ENCODE measurements at places on chromosomes 1 and 21.

- no peak for DNase-seq
Observed at GRCh38 chr1:160307118-160307791, 22.3 kb upstream of the PEX19 start.

DNA sequence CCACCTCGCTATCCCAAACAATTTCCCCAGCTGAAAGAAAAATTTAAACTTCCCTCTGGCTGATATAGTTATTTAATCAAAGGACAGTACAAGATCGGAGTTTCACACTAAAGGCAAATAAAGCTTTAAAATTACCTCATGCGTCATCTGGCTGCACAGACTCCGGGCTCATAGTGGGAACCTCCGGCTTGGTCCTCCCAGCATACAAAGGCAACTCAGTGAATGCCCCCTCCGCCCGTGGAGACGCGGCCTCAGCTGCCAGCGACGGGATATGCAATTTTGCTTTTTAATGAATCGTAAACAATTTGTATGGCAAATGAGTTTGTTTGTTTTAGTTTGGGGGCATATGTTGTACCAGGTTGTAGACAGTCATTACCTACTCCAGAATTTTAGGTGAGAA is 214.6 kb upstream of the NFIA start:
- no peak for DNase-seq

- no peak for DNase-seq
Observed at GRCh38 chr1:183101081-183101480, 77.9 kb downstream of the LAMC1 start.

- DNase-seq: no peak
Observed at GRCh38 chr1:201945863-201946223, 505 bp downstream of the LMOD1 start.

DNA sequence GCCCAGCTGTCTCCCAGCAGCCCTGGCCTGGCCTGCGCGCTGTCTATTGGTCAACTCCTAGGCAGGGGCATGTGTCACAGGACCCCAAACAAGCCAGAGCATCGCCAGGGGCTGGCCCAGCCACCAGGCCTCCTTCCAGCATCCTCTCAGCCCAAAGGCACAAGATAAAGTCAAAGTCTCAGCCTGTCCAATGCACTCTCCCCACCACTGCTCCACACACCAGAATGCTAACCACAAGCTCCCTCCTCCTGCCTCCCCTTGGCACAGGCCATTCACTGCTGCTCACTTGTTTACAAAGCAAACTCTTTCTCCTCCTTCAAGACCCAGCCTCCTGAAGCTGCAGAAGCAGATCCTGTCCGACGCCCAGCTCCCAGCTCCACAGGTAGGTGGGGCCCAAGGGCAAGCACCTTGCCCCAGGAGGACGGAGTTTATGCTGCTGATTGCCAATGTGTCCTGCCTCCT is 133.4 kb downstream of the DMRTB1 start:
- DNase-seq: no peak

Data from CD4-positive, alpha-beta T cell treated with Interleukin-1 beta for 1 hour (primary cell).